GM12878 (cell line): ENCODE measurements at places on chromosomes 3 and 15.
A peak's percentile ranks its signal among the peaks of the same experiment; 100 is the strongest.

GRCh38 chr15:76183930-76184649, 124.3 kb downstream of the TMEM266 start:
- DNase-seq = no peak

GRCh38 chr3:60055765-60056164, 1005.9 kb upstream of the CFAP20DC start:
- DNase-seq = no peak

DNA sequence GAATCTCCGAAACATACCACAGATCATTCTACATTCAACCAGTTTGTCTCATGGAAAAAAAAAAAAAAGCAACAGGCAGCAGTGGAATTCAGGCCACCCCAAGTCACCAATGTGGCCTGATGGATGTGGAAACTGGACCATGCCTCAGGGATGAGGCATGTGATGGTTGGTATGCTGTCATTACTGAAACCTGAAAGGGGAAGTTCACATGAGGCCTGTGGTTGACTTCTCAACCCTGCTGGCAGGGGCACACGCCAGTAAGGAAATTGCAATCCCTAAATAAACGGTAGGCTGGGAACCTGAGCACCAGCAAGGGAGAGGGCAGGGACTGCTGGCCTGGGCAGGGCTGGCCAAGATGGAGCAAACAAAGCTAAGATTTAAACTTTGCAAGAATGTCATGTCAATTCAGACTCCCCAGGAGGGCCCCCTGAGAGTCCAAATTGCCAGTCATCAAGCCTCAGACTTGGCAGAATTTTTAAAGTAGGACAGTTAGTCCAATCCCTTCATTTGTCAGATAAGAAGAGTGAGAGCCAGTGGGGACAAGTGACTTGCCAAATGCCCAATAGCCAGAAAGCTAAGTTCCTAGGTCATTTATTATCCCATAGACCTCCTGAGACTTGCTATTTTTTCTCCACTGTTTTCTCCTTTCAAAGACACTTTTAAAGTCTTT, 310.4 kb downstream of the ERC2 start:
- peak; percentile 1 for DNase-seq

DNA sequence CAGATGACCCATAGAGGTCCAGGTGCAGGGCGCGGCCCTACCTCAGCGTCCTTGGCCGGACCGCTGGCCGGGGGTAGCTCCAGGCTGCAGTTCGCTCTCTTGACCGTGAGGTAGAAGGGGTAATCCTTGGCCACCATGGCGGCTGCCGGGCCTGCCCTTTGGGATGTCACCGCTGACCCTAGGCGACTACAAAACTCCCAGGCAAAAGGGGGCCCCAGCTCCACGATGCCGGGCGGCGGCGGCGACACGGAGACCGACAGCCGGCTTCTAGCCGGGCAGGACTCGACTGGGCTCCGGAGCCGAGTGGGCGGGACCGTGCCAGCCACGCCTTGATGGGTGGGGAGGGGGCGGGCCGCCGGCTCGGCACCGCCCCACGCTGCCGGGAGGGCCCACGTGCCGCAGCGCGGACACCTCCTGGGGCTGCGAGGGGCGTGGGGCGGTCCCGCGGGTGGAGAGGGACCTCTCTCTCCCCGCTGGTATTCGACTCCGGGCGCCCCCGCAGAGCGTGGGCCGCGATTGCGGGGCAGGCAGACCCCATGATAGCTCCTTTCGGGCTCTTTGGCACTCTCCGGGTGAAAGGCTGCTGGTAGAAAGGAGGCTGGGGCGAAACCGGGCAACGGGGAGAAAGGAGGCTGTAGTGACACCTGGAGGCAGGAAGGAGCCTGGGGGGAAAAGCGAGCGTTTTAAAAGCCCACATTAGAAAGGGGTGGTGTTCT, at the start of gene ARHGEF3:
TSS of gene ARHGEF3 (minus strand) at position 288 of the 716 bp plus-strand sequence. CDS start at position 137, 151 bp downstream.
- DNase-seq = no peak

- no peak for DNase-seq
These were observed 5.6 kb upstream of the LRRC2 start for GRCh38 chr3:46571684-46572083.

DNA sequence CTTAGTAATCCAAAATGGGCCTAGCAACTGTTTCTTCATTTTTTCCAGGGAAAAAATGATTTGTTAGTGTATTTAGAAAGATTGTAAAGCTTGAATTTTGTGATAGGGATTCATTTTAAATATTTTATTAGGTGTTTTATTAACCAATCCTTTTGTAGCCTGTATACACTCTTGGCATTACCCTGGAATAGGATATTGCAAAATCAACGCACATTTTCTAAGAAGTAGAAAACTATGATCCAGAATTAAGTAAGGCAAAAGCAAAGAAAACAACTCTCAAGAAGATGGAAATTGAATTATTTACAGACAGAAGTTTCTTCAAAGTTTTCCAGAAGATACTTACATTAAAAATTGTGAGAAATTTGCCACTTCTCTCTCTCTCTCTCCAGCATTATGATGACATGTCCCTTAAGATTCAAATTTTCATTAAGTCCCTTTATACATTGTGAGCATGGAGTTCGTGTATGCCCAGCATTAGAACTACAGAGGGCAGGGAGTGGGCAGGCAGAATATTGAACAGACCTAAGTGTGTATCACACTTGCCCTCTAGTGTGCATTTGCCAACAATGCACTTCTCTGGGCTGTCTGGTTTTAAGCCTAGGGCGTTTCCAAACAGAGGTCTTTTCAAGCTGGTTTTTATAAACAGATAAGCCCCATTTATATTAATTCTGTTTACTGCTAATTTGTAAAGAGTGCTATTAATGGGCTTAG, 28.5 kb upstream of the CMSS1 start:
- no peak for DNase-seq

- no peak for DNase-seq
These were observed 140.9 kb downstream of the PLCL2 start for GRCh38 chr3:17025594-17026139.

DNA sequence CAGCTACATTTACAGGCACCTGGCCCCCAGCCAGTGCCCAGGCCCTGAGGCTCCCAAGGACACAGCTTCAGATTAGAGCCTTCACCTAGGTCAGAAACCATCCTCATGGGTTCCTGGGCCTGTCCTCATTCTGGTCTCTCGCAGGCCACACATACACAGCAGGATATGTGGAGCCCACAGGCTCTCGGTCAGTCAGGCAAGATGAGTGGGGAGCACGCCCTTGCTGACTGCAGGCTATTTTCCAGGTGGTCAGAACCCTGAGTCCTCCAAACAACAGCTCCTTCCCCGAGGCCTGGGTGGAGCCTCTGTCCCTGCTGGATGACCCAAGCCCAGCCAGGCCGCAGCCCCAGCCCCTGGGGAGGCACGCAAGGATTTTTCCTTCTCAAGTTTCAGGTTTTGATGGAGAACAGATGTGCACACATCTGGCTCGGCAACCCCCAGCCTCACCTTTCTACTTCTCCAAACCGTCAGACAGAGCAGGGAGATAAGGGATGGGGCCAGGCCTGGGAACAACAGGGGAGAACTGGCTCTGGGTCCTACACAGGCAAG, 1.6 kb downstream of the STRA6 start:
- DNase-seq = no peak

- DNase-seq = no peak
These were observed 9.8 kb downstream of the ARPP19 start for GRCh38 chr15:52559022-52559421.

- DNase-seq = no peak
These were observed 138.3 kb downstream of the DIPK2A start for GRCh38 chr3:144109944-144110343.

DNA sequence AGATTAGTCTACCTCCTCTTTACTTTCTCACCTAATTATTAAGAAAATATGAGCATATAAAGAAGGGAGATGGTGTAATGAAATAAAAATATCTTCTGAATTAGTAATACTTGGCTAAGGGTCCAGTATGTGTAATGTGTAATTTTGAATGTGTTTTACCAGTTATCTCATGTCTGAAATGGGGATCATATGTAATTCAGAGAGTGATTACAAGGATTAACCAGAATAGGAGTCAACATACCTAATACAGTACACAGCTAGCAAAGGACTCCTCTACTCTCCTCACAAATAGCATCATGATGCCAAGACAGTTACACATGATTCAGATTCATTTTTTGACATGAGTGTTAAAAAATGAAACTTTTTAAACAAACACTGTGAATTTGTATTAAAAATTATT, 570.4 kb downstream of the SI start:
- no peak for DNase-seq

DNA sequence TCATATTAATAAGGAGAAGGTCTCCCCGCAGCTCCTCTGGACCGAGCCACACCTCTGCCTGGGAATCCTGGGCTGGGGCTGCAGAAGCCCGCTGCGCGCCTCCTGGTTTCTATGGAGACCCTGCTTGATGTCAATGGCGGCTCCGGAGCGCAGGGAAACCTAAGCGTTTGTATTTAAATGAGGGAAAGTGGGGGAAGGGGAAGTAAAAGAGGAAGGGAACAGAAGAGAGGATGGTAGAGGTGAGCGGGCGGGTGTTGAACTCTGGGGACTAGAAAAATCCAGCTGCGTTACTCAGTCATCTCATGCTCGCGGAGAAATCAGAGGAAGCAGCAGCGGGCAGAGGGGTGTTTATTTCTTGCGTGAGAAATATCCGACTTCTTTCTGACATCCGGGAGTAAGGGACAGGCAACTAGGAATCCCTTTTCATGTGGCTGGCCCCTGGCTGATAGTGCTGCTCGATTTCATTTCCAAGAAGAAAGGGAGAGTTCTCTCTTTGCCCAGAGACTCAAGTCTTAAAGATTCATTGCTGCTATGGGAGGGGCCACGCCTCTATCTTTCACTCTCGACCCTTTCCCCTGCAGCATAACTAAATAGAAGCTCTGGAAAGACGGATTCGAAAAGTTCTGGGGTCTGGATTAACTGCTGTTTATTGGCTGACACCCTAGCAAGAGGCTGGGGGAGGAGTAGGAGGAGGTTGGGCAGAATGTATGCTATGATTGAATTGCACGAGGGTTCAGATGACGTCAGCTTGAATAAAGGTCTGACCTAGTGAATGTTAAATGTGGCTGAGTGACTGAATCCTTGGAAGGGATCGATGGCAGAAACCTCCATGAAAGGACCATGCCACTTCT, 110.5 kb upstream of the GAP43 start:
- DNase-seq = no peak

GRCh38 chr3:134145183-134145582, 105.5 kb downstream of the RYK start:
- DNase-seq = no peak

- DNase-seq = no peak
These were observed 20.2 kb upstream of the MEF2A start for GRCh38 chr15:99545605-99546004.

DNA sequence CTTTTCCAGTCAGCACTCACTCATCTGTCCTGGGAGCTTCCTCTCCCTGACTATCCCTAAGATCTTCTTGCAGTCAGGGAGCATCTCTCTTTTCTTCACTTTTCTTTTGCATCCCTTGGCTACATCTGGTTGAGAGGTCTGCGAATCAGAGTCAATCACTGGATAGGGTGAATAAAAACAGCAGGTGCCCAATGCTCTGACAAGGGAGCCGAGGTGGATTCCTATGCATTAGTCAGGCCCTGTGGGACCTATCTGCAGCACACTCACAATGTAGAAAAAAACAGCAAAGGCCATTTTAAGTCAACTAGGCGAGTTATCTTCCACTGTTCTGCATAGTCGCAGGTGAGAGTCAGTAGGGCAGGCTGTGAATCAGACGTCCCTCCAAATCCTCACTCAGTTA, 35.5 kb downstream of the DZIP1L start:
- DNase-seq = no peak

GRCh38 chr3:68787106-68787626, 145.2 kb downstream of the TAFA4 start:
- no peak for DNase-seq

- no peak for DNase-seq
These were observed 773.2 kb downstream of the OTOL1 start for GRCh38 chr3:162269636-162270458.

GRCh38 chr3:66812136-66812535, 186.0 kb upstream of the KBTBD8 start:
- no peak for DNase-seq

- DNase-seq = no peak
These were observed 61.5 kb downstream of the OSBPL10 start for GRCh38 chr3:31919528-31919927.

- no peak for DNase-seq
These were observed 60.7 kb upstream of the ALDH1A3 start for GRCh38 chr15:100818927-100819326.

DNA sequence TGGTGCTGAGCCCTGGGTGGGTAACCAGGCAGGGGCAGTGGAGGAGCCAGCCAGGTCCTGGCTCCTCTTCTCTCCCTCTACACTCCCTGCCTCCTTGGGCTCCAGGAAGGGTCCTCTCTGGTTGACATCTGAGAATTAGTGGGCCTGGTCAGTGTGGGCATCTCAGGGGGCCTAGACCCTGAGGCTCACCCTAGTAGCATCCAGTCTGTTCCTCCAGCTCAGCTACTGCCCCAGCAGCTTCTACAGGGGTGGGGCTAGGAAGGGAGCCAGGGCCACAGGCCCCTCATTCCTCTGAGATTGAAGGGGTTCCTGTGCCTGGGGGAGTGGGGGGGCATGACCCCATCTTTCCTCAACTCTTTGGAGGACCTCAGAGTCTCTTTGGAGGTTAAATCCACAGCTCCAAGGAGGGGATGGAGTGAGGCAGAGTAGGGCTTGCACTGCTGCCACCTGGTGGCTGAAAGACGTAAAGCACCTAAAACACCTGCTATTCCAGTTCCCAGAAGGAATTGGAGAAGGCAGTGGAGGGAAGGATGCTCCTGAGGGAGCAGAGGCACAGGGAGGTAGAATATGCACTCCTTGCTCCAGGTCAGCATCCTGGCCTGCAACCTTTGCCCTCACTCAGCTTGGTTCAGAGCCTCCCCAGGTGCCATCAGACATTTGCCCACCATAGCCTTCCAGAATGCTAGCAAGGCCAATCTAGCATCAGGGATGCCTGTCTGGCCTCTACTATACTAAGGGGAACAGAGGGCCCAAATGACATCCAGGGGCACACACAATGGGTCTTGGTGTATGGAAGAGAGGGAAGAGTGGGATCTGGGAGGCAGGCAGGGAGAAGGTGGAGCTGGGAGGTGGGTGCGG, 25.1 kb downstream of the C3orf18 start:
- no peak for DNase-seq

DNA sequence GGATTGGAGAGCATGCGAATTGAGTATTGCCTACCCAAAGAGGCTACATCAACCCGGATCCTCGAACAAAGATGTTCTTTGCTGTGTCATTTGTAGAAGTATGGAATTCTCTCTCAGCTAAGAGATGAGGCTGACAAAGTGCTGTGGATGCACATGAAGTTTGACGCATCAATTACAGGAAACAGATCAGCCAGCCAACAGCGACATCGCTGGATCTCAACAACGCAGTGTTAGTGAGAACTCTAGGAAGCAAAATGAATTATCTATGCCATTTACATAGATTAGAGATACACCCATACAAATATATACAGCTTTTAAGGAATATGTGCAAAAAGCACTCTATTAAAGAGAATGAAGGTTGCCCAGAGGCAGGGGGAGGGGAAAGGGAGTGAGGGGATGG, 160.6 kb upstream of the RGMA start:
- DNase-seq = no peak

DNA sequence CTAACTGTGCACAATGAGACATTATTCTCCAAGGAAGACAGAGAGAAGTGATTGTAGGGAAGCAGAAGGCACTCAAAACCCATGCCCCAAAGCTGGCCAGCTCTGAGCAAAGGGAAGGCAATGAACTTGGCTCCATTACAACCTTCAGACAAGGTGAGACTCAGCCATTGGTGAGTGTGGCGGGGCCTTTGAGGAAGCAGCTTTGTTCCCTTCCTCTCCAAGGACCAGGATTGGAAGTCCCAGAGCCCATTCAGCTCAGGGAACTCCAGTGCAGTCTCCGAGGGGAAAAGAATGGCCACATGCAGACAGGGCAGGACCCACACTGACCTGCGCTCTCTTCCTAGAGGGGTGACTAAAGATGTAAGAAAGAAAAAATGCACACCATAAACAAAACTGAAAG, 23.1 kb downstream of the HEG1 start:
- DNase-seq = no peak

GRCh38 chr3:11591002-11591355, 52.7 kb downstream of the VGLL4 start:
- no peak for DNase-seq
